Dorsolateral prefrontal cortex (tissue), 122 donors: ENCODE measurements at places on chromosomes 1 and 21.

GRCh38 chr1:201379733-201380242 is 2.3 kb upstream of the TNNT2 start:
- no peak for DNase-seq

GRCh38 chr21:43995521-43996105 is 16.5 kb upstream of the TRAPPC10 start:
- no peak for DNase-seq

DNA sequence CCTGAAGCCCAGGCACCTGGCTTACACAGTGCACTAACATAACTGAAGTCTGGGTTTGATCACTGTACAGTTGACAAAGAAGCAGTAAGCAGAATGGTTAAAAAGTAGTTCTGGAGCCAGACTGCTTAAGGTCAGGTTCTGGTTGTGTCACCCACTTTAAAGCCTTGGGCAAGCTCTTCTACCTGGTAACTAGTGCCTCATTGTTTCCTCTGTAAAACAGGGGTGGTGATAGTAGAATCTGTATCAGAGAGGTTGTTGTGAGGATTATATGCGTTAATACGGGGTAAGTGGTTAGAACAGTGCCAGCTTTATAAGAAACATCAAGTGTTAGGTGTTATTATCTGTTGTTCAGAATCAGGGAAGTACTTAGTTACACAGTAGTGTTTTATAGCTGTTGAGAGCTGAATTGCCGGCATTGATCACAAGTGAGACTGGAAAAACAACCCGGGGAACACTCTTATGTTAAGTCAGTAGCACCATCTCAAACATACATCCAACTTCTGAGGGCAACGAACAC is 3.7 kb downstream of the BACH1 start:
- no peak for DNase-seq

DNA sequence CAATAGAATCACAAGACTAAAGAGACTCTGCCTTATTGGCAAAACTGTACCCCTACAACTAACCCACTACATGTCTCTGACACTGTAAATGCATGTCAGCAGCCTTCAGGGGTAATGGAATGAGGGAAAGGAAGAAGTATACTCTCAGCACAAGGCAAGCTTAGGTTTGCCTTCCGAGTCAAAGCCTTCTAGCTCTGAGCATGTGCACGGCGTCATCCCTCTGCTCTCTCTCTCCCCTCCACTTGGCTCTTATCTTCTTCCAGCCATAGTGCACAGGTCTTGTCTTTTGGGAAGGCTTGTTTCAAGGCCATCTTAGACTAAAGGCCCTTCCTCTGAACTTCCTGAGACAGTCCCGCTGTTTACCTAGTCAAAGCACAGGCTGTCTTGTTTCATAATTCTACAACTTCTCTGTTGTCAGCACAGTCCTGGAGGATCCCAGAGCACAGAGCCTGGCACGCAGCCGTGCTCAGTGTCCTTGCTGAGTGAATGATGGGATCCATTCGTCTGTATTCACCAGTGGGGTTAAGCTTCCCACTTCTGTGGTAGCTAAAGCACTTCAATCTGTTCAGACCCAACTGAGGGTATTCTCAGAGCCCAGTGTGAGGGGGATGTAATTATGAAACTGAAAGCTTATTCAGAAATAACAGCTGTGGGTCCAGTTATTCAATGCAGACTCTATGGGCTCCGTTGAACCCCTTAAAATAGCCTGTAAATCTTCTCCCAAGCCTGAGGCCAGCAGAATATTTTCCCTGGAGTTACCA is 166.5 kb upstream of the PLD5 start:
- DNase-seq: no peak

DNA sequence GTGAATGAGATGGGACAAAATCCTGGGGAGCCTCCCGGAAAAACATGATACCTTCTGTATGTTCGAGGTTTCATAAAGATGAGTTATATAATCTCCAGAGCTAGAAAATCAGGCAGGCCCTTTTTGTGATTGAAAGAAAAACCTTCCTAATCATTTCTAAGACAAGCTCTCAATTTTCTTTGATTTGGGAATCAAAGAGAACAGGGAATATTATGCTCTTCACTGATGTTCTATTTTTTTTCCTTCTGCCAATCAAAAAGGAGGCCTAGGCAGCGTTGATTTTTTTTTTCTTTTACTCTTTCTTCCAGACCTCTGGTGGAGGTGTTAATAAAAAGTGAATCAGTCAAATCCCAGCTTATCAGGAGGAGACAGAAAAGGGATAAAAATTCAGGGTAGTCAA is 34.5 kb downstream of the DIRAS3 start:
- DNase-seq: no peak

- DNase-seq: peak; percentile 61
These were observed 211.6 kb downstream of the LMX1A start for GRCh38 chr1:165144757-165145397.
